Heart right ventricle (tissue), 16 donors: ENCODE measurements at places on chromosomes 13 and 19. TPM values are rescaled to one million over a fixed set of nuclear protein-coding genes. Genes with fewer than 3 reads are reported as not detected.

DNA sequence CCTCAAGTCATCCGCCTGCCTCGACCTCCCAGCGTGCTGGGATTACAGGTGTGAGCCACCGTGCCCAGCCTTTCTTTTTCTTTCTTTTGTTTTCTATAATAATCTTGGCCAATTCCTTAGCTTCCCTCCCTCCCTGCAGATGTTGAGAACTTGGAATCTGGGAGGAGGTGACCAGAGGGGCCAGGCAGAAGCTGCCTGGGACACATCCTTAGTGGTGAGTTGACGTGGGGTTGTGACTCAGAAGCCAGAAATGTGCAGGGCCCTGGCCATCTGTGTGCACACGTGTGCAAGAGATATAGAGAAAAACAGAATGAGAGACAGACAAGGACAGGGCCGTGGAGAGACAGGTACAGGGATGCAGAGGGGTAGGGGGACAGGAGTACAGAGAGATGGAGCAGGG, 154.3 kb downstream of the SIPA1L3 start:
- DNase-seq = no peak

DNA sequence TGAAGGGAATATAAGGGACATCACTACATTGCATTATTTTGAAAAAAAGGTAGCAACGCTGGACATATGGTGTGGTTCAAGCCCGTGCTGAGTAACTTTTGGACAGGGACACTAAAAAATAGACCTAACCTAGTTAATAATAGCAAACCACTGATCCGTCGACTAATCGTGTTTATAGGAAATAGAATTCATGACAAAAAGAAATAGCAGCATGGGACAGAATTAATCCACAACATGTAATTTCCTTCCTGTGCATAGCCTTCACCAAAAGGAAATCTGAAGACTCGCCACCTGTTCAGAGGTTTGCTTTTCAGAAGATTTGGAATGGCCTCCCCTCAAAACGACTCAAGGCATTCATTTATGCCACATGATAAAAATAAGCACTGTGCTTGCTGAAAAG, 128.7 kb downstream of the FGF14 start:
- DNase-seq = no peak

GIPC3 gene
- total RNA-seq = 2.1 TPM

F10 gene
- total RNA-seq = 5.0 TPM

- no peak for DNase-seq
Measured at GRCh38 chr19:39995794-39996193, 1.1 kb upstream of the ZNF546 start.

TMEM86B gene
- total RNA-seq = 2.0 TPM

GRCh38 chr19:3664879-3665642, 35.2 kb downstream of the PIP5K1C start:
- no peak for DNase-seq

GRCh38 chr13:106453101-106453500, 82.4 kb downstream of the EFNB2 start:
- DNase-seq = no peak

- no peak for DNase-seq
Measured at GRCh38 chr19:18119013-18119716, 21.6 kb downstream of the MAST3 start.
